Ascending aorta (tissue), 2 donors: ENCODE measurements at places on chromosomes 7 and 10.

DNA sequence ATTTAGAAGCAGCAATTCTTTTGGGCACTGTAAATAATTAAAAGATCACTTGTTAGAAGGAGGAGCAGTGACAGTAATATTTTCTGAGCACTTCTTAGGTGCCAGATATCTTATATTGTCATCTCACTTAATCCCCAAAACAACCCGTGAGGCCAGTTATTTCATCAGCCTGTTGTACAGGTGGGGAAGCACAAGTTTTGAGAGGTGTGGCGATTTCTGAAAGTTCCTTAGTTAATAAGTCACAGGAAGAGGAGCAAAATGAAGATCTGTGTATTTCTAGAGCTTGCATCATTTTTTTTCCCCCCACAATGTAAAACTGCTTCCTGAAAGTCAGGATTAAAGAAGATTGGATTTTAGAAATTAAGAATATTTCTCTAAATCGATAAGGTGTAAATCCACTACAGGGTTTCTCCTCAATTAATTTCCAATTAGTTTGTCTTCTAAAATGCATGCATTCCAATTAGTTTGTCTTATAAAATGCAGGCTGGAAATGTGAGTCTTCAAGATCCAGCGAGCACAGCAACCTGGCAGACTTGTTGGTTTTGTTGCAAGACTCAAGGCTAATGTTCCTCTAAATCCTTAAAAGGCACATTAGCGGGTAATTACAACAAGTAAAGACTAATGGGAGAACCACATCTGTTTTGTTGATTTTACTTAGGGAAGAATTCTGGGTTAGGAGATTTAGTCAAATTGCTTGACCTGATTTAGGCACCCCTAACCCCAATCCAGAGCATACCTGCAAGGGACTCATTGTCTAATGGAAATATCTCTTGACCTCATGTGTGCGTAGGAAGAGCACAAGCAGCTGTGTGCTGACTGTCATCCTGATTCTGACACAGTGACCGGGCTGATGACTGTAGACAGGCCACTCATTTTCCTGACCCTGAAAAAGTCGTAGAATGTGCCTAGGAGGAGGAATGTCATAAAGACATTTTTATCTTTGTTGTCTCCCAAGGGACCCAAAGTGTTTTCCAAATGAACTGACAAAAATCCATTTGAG lies 272.0 kb downstream of the BAMBI start:
- no peak for DNase-seq

DNA sequence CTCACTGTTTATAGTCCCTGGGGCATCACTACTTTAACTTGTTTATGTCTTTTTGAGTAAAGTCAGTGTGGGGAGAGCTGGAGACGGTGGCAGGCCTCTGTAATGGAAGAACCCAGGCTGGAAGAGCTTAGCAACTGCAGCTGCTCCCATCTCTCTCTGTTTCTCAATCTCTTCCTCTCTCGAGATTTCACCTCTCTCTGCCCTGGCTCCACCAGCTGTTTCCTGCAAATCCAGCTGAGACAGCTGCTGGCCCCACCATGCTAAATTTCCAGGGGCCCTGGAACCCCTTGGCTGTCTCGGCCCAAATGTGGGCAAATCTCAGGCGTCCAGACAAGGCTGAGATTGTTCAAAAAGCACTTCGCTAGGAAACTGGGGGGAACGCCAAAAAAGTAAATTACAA lies 25.8 kb upstream of the SLF2 start:
- DNase-seq = no peak

DNA sequence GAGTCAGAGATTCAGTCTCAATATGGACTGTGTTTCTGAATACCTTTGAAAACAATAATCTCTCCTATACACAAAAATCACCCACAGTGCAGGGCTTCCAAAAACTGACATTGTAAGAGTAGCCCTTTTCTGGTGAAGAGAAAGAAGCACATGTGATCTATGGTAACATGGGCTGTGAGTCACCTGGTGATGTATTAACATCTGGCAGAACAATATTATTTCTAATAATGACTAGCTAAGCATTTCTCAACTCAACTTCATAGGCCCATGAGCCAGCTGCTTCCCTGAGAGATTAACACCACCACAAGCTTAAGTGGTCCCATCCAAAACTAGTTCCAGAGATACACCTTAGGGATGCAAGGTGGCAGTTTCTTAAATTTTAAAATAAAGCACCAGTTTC lies 331.0 kb upstream of the NRP1 start:
- DNase-seq = no peak

DNA sequence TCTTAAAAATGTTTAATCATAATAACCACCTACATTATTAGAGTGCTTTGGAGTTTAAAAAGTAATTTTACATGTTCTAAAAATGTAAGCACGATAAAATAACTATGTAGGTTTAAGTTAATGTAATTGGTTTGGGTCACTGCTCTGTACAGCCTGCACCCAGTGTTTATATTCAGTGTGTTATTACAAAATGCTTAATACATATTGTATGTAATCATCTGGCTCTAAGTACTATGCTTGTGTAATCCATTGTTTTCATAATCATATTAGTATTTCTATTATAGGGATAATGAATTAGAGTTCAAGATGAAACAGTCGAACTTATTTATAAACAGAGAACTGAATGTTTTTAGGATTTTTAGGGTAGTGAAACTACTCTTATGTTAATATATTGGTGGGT lies 13.1 kb downstream of the RPA3 start:
- DNase-seq = no peak

DNA sequence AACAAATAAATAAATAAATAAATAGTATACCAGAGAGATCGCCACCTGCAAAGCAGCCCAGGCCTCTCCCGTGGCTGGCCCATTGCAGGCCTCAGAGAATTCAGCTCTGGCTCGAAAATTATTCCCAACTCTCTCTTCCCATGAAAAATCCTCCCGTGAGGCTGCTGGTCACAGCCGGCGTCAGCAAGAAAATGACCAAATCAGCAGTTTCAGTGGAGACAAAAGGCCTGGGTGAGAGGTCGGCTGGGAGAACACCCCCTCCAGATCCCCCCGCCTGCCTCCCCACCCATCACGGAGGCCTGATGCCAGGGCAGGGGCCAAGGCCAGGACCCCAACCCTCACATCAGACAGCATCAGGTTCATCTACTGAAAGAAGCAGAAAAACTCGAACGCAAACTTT lies 3.1 kb upstream of the CLIP2 start:
- DNase-seq = no peak

- DNase-seq = no peak
These were observed 7.1 kb downstream of the CPA5 start for GRCh38 chr7:130351791-130352090.

- DNase-seq = no peak
These were observed 401.2 kb upstream of the NRG3 start for GRCh38 chr10:81473755-81474154.
